ENCODE measurements at places on chromosomes 6 and 20. TPM values are rescaled to one million over a fixed set of nuclear protein-coding genes. Genes with fewer than 3 reads are reported as not detected.

C6orf52 gene
- total RNA-seq: not detected

MOXD1 gene
- total RNA-seq: 1.3 TPM

PRDM1 gene
- 13.3 TPM for total RNA-seq

OGFR gene
- 40.2 TPM for total RNA-seq

LZTS3 gene
- total RNA-seq: 7.9 TPM

SLCO4A1 gene
- total RNA-seq: 26.1 TPM

FAM83C gene
- total RNA-seq: not detected

TRIM31 gene
- total RNA-seq: not detected

BPIFB2 gene
- total RNA-seq: not detected

JAG1 gene
- total RNA-seq: 64.2 TPM

RAET1L gene
- total RNA-seq: not detected

KIF13A gene
- total RNA-seq: 64.3 TPM

RNF217 gene
- total RNA-seq: 42.3 TPM

SPTLC3 gene
- total RNA-seq: 7.1 TPM

CALHM4 gene
- total RNA-seq: not detected

SPATA25 gene
- 1.8 TPM for total RNA-seq

CRISP3 gene
- total RNA-seq: not detected

WFDC10B gene
- 0.93 TPM for total RNA-seq

SLC17A4 gene
- not detected for total RNA-seq

BNIP5 gene
- not detected for total RNA-seq

MYMX gene
- total RNA-seq: 2.4 TPM

MDC1 gene
- total RNA-seq: 7.0 TPM

PEX6 gene
- total RNA-seq: 5.0 TPM

DNAH8 gene
- not detected for total RNA-seq

KIFC1 gene
- 10.8 TPM for total RNA-seq

C4B gene
- 291 TPM for total RNA-seq

DUSP15 gene
- total RNA-seq: 0.96 TPM

GJA1 gene
- total RNA-seq: 131 TPM

PTCRA gene
- not detected for total RNA-seq

ESR1 gene
- 3.6 TPM for total RNA-seq

RALGAPA2 gene
- total RNA-seq: 35.1 TPM

SNAI1 gene
- total RNA-seq: 3.3 TPM

ANKRD66 gene
- not detected for total RNA-seq

ZNF334 gene
- total RNA-seq: 7.3 TPM

POM121L2 gene
- total RNA-seq: not detected

CTCFL gene
- not detected for total RNA-seq

MED23 gene
- 19.3 TPM for total RNA-seq

GSTA3 gene
- not detected for total RNA-seq

TSPO2 gene
- not detected for total RNA-seq

NRM gene
- total RNA-seq: 3.0 TPM

LY6G5C gene
- 4.5 TPM for total RNA-seq

SRXN1 gene
- 62.4 TPM for total RNA-seq

KIZ gene
- total RNA-seq: 33.7 TPM

DLL1 gene
- 10.4 TPM for total RNA-seq

DEK gene
- 68.1 TPM for total RNA-seq

CLVS2 gene
- total RNA-seq: not detected

PRL gene
- not detected for total RNA-seq

PKIG gene
- total RNA-seq: 90.8 TPM

DSP gene
- total RNA-seq: 39.3 TPM

MRAP2 gene
- total RNA-seq: 0.47 TPM

COQ3 gene
- total RNA-seq: 4.5 TPM

PLA2G7 gene
- total RNA-seq: 24.4 TPM

GSTA2 gene
- not detected for total RNA-seq

OTOR gene
- not detected for total RNA-seq

TINAG gene
- not detected for total RNA-seq

CLIC5 gene
- 14.8 TPM for total RNA-seq

PTPRT gene
- 1.6 TPM for total RNA-seq

NKX2-4 gene
- total RNA-seq: not detected

CCM2L gene
- total RNA-seq: 9.2 TPM

Data from omental fat pad (tissue), 4 donors.